Fibroblast of mammary gland (primary cell): ENCODE measurements at places on chromosomes 6 and 20.

GRCh38 chr6:15811107-15811506, 148.3 kb upstream of the DTNBP1 start:
- DNase-seq, result no peak

DNA sequence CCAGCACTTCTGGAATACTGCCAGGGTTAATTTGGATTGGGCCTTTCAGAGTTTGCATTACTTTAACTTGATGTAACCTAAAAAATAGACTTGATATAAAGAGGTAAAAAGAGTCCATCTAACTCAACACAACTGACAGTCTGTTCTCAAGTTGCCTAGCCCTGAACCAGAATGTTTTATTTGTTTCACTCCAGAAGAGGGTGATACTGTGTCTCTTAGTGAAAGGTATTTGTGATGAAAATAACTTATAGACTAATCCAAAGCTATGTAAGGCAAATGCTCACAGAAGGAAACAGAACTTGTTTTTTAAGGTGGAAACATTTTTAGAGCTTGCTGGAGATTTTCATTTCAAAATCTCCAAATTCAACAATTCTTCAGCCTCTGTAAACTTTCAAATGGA, 469.1 kb upstream of the RUNX2 start:
- peak; percentile 22 for DNase-seq

- DNase-seq, result no peak
Measured at GRCh38 chr20:19375801-19376200, 163.4 kb downstream of the SLC24A3 start.

DNA sequence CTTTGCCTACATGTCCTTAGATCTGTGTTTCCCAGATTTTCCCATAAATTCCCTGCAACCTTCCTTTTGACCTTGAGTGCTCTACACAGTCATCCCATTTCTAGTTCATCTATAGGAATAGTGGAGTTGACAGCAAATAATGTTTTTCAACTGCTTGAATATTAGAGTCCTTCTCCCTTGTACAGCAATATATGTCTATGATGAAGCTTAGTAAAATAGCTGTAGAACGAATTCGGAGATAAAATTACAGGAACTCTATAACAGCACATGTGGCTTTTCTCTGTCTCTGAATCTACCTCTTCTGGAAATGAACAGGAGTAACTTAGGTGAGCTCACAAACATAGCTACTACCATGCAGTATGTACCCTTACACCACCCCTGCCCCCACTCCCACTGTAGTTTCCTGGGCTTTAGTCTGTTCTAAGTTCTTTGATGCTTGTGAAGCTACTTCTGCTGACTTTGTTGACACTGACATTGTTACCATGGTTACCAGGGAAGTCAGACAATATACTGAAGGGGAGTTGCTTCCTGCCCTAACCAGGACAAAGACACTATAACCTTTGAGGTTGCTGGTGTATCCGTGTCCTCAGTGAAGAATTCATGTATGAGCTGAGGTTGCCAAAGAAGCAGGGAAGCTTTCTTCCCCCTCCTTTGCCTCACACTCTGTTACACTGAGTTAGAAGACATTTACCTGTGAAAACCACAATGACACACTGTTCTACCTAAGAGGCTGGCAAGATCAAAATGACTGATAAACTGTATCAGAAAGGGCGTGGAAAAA, 35.8 kb upstream of the SHLD1 start:
- DNase-seq, result no peak

DNA sequence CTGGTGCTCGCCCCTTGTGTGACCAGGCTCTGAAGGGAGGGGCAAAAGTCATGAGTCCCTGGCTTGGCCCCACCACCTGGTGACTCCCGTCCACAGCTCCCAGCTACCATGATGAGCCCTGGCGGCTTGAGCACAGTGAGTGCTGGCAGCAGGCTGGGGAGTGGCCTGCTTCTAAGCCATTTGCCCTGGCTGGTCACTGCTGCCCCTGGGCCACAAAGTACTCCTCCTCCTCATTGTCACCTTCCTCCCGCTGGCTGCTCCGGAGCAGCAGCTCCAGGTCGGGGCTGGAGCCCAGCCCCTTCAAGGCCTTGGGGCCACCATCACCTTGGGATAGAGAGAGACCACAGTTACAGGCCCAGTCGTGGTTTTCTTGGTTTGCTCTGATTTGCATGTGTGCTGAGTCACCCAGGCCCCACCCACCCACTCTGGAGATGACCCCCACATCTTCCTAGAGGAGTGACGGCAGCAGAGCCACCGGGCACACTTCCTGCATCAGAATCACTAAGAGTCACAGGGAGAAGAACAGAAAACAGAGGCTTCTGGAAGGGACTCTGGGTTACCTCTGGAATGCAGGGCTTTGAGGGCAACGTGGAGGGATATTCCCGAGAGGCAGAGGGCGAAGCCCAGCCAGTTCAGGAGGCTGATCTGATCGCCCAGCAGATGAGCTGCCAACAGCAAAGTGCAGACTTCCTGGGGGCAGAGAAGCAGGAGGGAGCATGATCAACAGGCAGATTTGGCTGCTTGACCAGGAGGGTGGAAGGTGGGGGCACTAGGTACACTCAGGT, 42.1 kb upstream of the CDH22 start:
- peak; percentile 93 for DNase-seq

- no peak for DNase-seq
Measured at GRCh38 chr20:59157961-59158541, 5.6 kb upstream of the ZNF831 start.

DNA sequence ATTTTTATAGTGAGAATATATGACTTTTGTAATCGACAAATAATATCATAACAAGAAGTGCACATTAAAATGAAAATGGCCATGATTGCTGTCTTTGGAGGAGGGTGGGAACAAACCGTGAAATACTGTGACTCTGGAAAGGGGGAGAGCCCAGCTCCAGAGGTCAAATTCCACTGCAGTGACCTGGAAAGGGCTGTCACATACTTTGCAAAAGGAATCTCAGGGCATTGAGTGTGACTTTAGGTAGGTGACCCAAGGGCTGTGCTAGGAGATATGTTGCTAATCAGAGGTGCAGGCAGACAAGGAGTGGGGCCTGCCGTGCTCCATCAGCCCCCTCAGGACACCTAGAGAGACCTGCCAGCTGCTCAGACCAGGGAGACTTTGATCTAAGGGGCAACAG, 28.1 kb upstream of the BMP7 start:
- DNase-seq, result no peak

- no peak for DNase-seq
Measured at GRCh38 chr6:145865595-145865994, 51.0 kb upstream of the FBXO30 start.

DNA sequence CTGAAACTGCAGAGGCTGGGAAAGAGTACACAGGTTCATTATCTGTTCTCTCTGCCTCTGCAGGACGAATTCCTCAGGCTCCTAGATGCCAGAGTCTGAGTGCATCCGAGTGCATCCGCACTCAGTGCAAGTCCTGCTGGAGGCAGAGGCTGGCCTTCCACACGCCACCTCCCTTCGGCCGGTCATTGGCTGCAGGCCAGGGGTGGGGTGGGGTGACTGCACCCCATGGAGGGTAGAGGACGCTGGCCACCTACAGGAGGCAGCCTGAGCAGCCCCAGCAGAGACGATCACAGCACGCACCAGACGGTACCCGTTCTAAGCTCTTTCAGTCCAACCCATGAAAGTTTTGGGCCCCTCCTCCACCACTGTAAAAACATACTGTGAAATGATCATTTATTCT, 11.7 kb downstream of the SFT2D1 start:
- DNase-seq, result peak; percentile 43
